Cerebellar nuclear complex (tissue), 1 donor: ENCODE measurements at places on chromosomes 1 and 21.

DNA sequence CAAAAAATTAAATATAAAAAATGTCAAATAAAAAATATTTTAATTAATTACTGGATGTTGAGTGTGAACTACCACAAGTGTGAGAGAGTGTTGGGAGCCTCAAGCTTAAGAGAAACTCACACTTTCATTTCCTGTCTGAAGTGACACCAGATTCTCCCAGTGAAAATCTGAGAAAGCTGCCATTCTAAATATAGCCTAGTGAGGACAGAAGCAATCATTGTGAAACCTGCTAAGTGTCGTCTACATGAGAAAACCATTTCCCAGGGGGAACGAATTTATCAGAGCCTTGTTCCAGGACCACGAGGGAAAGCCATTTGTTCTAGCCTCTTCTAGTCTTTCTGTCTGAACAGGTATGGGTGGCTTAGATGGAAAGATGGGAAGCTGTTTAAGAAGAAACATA is 329.3 kb upstream of the PRMT6 start:
- no peak for DNase-seq

GRCh38 chr1:21251773-21252471 is 38.3 kb downstream of the ECE1 start:
- no peak for DNase-seq

DNA sequence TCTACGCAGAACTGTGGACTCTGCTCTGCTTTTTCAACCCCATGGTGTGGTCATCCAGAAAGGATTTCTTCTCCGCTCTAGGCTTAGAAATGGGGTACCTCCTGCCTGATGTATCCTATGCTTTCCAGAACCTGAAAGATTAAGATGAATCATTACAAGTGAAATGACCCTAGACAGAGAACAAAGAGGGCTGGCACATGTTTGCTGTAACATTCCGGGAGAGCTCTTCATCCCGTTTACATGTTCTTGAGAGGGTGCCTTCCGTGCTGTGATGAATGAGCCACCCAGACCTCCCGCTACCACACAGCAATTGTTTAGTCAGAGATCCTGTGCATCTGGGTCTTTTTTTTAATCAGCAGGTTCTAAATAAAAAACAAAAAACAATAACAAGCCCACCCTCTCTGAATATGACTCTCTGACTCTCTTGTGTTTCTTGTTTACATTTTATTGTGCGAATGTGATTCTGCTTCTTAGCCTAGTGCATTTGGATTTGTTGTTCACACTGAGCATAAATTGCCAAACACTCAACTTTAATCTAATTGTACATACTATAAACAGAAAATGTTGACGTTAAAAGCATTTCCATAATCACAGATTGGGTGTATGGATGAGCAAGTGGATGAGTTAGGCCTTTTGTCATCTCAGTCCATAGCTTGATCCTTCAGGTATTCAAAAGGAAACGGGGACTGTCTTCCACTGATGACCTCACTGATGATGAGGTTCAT is 87.1 kb downstream of the GPR88 start:
- DNase-seq = no peak

- no peak for DNase-seq
These were observed 46.4 kb upstream of the RGS1 start for GRCh38 chr1:192529031-192529755.

DNA sequence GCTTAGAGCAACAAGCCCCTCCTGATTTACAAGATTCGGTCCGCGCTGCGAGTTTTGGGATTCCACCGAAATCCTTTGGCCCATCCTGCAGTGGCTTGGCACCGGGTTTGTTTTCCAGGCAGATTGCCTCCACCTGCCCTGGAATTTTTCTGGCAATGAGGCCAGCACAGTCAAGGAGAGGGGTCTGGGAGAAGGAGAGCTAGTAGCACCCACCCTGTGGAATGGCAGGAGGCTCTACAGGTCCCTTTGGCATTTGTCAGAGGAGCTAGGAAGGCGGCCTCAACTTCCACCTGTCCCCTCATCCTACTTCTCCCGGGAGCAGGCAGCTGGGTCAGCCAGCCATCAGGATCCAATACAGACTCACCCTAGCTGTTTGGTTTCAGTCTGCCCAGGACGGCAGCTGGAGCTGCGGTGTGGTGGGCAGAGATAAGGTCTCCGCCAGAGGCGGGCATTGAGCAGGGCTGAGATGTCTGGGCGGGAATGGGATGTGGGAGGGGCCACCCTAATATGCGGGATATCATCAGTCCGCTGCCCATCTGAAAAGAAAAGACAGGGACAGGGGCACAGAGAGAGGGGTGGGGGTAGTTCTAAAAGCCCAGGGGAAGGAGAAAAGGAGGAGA is 37.8 kb upstream of the PRELP start:
- no peak for DNase-seq

DNA sequence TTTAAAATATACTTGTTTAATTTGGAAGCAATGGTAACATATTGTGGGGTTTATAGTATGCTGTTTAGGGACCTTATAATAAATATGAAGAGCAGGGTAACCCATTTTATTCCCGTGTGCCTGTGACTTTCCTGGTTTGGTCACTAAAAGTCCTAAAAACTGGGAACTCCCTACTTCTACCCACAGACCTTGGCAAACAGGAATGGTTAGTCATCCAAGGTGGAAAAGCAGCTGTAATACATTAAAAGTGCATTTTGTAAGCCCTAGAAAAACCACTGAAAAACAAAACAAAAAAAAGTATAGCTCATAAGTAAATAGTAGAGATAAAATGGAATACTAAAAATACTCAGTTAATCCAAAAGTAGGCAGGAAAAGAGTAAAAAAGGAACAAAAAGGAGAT is 538.9 kb downstream of the LMO4 start:
- DNase-seq = no peak

- DNase-seq = no peak
These were observed 434.6 kb upstream of the CHRM3 start for GRCh38 chr1:238951809-238952208.
